IMR-90 (cell line): ENCODE measurements at places on chromosomes 12 and 14. TPM values are rescaled to one million over a fixed set of nuclear protein-coding genes. Genes with fewer than 3 reads are reported as not detected.

Gene RIMBP2
- not detected in 2 replicates for total RNA-seq

Gene FBXO21
- 56.6 and 61.7 TPM in 2 replicates for total RNA-seq

Gene ZNF641
- total RNA-seq = 3.9 and 5.2 TPM in 2 replicates

Gene NPFF
- not detected in 2 replicates for total RNA-seq

Gene CYP46A1
- under 0.01 and 0.18 TPM in 2 replicates for total RNA-seq

Gene PTGDR
- not detected in 2 replicates for total RNA-seq

Gene ACVRL1
- total RNA-seq = 5.8 and 7.5 TPM in 2 replicates

Gene POTEG
- total RNA-seq = not detected in 2 replicates

Gene PMEL
- total RNA-seq = 1.4 and 1.7 TPM in 2 replicates
